ENCODE measurements at places on chromosomes 3 and 15. TPM values are rescaled to one million over a fixed set of nuclear protein-coding genes. Genes with fewer than 3 reads are reported as not detected.

KNG1 gene
- total RNA-seq = not detected

NR2E3 gene
- not detected for total RNA-seq

ARHGAP31 gene
- 9.7 TPM for total RNA-seq

GRCh38 chr3:53495520-53496391 lies 1.3 kb downstream of the CACNA1D start:
- H3K4me1 ChIP-seq = peaks cover 5% of the 10 kb centered on the region
- DNase-seq = peak; percentile 7
- H3K36me3 ChIP-seq = no peaks in the 10 kb centered on the region
- H3K4me3 ChIP-seq = peak overlapping the region; percentile 62
- peaks cover 70% of the 10 kb centered on the region for H3K27me3 ChIP-seq
- H3K27ac ChIP-seq = no peak overlapping the region

Measured in activated naive CD8-positive, alpha-beta T cell treated with anti-CD3 and anti-CD28 coated beads for 36 hours (primary cell).